ENCODE measurements at places on chromosomes 4 and X.

GRCh38 chrX:64187762-64188150 is 17.8 kb downstream of the AMER1 start:
- DNase-seq, result no peak

GRCh38 chr4:136088211-136088867 is 1444.0 kb downstream of the PCDH18 start:
- peak; percentile 4 for DNase-seq

DNA sequence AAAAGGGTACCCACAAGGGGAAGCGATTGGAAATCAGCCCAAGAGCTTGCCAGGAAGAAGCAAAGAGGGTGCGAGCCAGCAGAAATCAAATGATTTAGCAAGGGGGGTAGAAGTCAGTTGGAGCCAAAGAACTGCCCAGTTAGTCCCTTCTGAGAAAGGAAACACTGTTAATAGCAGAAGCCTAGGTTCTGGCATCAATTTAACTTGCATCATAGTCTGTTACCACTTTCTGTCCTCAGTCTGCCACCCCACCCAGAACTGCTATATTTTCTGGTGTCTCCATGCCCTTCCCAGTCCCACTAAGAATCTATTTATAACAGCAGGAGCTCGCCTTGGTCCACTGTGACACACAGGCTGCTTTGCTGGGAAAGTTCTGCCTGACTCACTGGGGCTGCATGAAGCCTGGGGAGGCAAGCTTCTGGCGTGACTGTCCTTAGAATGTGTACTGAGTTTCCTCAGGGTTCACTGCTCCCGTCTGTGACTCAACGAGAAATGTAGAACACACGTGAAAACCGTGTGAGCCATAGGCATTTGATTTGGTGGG is 157.8 kb upstream of the TTC29 start:
- no peak for DNase-seq

GRCh38 chr4:128311659-128312403 is 24.2 kb upstream of the PGRMC2 start:
- DNase-seq, result no peak

GRCh38 chrX:65926095-65927019 is 113.5 kb downstream of the VSIG4 start:
- DNase-seq, result no peak

DNA sequence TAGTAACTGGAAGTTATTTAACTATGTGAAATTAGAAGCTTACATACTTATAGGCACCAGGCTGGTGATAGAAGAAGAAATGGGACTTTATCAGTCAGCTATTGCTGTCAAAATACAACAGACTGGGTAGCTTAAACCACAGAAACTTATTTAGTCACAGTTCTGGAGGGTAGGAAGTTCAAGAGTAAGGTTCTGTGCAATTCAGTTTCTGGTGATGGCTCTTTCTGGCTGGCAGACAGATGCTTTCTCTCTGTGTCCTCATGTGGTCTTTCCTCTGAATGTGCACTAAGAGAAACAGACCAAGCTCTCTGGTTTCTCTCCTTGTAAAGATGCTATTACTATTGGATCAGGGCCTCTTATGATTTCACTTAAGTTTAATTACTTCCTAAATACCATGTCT is 92.1 kb upstream of the ANKRD50 start:
- DNase-seq, result no peak

DNA sequence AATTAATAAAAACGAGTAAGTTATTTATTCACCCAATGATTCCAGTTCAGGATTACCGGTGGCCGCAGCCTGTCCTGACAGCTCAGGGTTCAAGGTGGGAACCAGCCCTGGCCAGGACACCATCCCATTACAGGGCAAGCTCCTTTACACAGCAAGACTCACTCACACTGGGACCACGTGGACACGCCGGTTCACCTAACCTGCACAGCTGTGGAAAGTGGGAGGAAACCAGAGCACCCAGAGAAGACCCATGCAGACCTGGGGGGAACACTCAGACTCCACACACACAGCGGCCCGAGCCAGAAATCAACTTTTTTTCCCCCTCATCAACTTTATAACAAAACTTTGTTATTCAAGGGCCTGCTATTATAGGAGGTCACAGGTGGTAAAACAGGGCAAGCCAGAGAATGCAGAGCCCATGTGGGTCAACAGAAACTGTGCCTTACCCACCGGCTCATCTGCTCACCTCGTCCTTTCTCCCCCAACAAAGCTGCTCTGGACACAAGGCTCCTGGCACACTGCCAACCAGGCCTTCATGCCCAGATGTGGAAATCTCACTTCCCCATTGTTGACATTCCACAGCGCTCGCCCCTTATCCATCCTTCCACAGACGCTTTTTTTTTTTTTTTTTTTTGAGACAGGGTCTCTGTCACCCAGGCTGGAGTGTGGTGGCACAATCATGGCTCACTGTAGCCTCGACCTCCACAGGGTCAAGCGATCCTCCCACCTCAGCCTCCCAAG is 8.0 kb upstream of the ODAPH start:
- peak; percentile 21 for DNase-seq

- no peak for DNase-seq
Measured at GRCh38 chrX:152038804-152039203, 64.3 kb upstream of the GABRE start.

DNA sequence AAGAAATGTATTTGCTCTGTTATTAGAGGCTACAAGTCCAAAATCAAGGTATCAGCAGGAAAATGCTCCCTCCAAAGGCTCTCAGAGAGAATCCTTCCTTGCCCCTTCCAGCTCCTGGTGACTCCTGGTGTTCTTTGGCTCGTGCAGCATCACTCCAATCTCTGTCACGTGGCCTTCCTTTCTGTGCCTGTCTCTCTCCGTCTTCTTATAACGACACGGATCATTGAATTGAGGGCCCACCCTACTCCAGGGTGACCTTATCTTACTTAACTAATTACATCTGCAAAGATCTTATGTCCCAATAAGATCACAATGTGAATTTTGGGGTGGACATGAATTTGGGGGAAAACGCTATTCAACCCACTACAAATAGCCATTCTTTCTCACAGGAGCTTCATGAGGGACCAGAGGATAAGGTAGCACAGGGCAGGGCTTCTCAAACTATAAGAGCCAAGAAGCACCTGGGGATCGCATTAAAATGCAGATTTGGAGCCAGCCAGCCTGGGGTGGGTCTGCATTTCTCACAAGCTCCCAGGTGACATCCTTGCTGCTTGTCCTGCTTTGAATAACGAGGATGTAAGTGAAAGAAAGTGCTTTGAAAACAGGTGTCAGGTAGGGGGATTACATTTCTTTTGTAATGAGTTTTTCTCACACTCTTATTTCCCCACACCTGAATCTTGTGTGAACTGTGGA is 41.9 kb upstream of the APLN start:
- DNase-seq, result no peak

GRCh38 chrX:23811108-23811651 is 28.2 kb downstream of the SAT1 start:
- DNase-seq, result no peak

DNA sequence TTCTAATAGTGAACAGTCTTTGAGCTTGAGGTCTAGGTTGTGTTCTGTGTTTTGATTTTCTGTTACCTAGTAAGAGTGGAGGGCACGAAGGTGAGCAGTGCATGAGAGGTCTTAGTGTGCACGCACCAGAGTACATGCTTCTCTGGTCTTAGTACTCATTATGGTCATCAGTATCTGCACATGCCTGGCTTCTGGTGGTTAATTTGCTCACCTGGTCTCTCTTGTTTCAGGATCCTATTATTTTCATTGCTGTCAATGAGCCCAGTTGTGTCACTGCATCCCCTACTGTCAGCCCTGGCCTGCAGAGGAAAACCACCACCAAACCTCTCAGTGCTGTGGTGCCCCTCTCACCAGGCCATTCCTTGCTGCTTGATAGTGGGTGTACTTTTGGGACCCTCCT is 54.8 kb downstream of the NSUN7 start:
- DNase-seq, result no peak

DNA sequence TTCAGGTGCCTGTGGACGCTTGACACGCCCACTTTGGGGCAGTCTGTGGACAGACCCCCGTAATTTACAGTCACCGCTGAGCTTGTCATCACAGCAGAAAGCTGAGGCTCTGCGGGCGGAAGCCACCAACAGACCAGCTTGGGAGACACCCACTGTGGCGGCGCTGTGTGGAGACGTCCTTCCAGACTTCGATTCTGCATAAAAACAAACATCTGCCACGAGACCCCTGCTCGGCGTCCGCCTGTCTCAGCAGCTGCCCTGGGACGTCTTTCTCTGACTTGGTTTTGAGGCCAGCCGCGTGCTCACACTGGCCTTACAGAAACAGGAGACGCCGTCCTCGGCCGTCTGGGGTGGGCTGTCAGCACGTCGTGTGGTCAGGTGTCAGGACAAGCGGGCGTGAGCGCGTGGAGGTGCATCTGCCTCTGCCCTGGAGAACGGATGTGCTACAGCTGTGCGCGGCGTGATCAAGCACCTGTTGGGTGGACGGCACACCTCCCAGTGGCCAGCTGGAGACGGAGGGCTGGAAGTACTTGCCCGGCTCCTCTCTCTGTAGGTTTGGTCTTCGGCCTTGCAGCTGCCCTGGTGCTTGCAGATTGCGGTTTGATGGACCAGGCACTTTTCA is 37.5 kb downstream of the PIGG start:
- DNase-seq, result no peak

DNA sequence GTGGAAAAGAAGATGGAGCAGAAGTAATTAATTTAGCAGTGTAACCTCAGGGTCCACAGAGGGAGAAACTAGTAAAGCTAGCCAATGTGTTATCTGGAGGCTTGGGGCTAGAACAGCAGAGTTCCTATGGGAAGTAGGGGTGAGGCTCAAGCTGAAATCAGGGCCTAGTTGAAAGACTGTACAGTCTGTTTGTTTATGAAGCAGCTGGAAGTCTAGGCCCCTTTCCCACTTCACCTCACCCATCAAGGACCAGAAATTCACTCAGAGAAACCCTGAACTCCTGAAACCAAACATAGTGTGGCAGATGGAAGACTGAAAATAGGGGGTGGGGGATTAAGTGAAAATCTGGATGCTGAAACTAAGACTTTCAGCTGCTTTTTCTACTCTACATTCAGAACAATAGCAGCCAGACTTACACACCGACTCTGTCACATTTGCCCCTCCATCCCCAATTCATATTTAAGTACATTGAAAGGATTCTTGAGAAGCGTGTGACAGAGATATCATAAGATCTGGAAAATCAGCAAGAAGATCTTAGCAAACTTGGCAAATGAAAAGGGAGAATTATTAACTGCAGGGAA is 32.6 kb upstream of the FAM241A start:
- DNase-seq, result no peak

GRCh38 chrX:75273483-75273882 is 402 bp upstream of the UPRT start:
- DNase-seq, result peak; percentile 39

- DNase-seq, result no peak
Measured at GRCh38 chrX:150421816-150422215, 58.7 kb downstream of the MAMLD1 start.

- DNase-seq, result no peak
Measured at GRCh38 chr4:21517126-21517859, 431.3 kb downstream of the KCNIP4 start.

- no peak for DNase-seq
Measured at GRCh38 chr4:81498551-81499099, 26.9 kb upstream of the RASGEF1B start.

GRCh38 chr4:15938182-15938581 is 358 bp downstream of the FGFBP1 start:
- DNase-seq, result no peak

GRCh38 chrX:47223476-47224250 is 5.2 kb downstream of the CDK16 start:
- no peak for DNase-seq

- no peak for DNase-seq
Measured at GRCh38 chr4:69601065-69601464, 38.4 kb downstream of the UGT2A2 start.

- DNase-seq, result no peak
Measured at GRCh38 chr4:97577004-97577403, 566.3 kb downstream of the STPG2 start.

- DNase-seq, result no peak
Measured at GRCh38 chr4:180081072-180081471, 2162.1 kb upstream of the TENM3 start.

- peak; percentile 33 for DNase-seq
Measured at GRCh38 chr4:85928775-85929591, 430.9 kb downstream of the MAPK10 start.

GRCh38 chr4:106369456-106370060 is 980 bp upstream of the GIMD1 start:
- DNase-seq, result peak; percentile 66

DNA sequence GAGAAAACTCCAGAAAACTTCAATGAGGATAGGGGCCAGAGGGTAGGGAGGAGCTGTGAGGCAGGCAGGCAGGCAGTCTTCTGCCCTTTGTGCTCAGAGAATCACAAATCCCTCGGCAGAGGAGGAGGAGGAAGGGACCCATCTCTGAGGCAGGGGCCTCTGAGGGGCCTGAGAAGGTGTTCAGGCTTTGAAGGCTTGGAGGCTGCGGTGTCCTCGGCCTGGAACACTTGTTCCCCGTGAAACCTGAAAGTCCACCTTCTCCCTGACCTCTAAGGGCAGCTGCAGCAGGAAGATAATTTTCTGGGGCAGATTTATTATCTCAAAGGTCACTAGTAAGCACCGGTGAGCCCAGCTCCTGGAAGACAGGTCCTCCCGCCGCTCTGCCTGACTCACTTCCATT is 200.3 kb upstream of the BCOR start:
- DNase-seq, result no peak

- no peak for DNase-seq
Measured at GRCh38 chrX:54184474-54184873, 1.4 kb upstream of the FAM120C start.

GRCh38 chr4:51907006-51907669 is 64.2 kb downstream of the DCUN1D4 start:
- no peak for DNase-seq

DNA sequence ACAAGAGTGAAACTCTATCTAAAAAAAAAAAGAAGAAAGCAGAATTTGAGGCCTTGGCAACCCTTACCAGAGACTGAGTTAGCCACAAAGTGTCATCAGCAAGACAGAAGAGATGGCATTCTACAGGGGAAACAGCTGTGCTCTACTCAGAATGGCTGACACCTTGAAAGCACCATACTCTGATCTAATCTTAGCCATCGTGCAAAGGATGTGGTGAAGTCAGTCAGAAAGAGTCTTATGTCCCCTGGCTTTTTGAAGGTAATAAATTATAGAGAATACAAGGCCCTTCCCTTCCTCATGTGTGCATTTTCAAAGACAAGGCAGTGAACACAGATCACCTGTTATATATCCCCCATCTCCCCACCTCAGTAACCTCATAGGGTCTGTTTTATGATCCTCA is 13.2 kb downstream of the CLNK start:
- no peak for DNase-seq

DNA sequence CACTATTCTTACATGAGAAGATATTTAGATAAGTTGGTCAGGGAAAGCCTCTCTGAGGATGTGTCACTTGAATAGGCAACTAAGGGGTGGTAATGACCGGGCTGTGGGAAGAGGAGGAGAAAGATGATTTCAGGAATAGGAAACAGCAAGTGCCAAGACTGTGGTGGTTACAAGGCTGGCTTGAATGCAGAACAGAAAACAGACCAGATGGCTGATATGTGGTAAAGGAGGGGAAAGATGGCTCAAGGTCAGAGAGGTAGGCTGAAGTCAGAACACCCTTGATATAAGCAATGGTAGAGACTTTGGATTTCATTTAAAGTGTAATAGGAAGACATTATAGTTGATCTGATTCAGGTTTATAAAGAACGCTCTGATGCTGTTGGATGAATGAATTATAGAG is 15.0 kb downstream of the TLR7 start:
- no peak for DNase-seq

- no peak for DNase-seq
Measured at GRCh38 chr4:12041828-12042227, 613.1 kb upstream of the HS3ST1 start.

Data from left lung (tissue), 14 donors.